ENCODE measurements at places on chromosomes 2 and 18.

GRCh38 chr18:75192899-75193298 is 16.0 kb downstream of the PTGR3 start:
- no peak for DNase-seq

- DNase-seq: no peak
These were observed 716 bp upstream of the SLC39A10 start for GRCh38 chr2:195656161-195656858.

DNA sequence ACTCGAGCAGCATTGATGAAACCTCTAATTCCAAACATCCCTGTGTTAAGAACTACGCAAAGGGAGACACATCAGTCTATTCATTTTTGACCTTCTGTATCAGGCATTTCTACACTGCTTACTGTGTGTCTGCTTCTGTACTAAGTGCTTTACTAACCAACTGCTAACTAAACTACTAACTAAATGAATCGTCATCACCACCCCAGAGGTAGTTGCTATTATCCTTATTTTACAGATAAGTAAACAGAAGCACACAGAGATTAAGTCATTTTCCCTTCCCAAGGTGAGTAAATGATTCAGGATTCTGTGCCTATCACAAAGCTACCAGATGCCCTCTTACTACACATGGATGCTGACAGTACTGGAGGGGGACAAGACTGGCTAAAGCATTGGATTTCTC is 284.1 kb downstream of the AGPS start:
- DNase-seq: no peak

GRCh38 chr2:69554981-69555380 is 88.6 kb downstream of the AAK1 start:
- DNase-seq: no peak

DNA sequence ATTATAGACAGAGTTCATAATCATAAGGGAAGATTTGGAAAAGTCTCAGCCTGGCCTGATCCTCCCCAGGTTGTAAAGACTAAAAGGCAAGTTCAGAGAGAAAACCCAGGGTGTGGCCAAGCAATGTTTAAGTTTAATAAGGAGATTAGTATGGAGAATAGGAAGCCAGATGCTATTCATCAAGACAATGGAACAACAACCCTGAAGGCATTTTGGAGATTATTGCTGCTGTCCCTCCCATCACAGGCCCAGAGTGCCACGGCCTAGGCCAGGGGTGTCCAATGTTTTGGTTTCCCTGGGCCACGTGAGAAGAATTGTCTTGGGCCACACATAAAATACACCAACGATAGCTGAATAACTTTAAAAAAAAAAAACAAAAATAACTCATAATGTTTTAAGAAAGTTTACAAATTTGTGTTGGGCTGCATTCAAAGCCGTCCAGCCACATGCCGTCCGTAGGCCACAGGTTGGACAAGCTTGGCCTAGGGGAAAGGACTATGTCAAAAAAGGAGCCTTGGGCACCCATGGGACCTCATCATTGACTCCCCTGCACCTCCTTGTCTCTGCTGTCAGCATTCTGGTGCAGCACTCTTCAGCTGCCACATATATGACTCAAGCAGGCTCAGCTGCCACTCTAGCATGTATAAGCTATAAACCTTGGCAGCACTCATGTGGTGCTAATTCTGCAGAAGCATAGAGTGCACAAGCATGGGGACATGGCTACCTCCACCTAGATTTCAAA is 20.8 kb downstream of the DPP4 start:
- DNase-seq: no peak
